ENCODE measurements at places on chromosomes 4 and X.

GRCh38 chr4:81811562-81812293 is 340.0 kb upstream of the RASGEF1B start:
- DNase-seq = no peak

DNA sequence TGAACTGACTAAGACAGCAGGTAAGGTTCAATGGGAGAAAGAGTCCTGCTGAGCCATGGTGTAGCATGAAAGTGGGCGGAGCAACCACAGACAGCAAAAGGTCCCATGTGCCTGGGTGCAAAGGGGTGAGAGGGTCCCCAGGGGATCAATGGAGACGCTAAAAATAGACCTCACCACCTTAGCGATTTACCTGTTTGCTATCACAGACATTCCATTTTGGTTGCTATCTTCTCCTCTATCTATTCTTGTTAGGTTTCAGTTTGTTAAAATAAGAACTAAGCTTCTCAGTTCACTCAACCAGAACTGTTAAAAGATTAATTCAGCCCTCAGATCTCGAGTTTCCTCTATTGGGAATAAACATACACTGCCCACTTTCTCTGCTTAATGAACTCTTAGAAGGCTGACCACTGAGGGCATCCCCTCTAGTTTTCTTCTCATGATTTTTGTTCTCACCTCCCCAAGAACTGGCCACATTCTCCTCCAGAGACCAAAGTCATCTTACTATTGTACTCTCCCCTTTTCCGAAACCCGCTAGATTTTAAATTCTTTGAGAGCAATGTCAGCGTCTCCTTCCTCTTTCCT is 136.7 kb downstream of the PARM1 start:
- no peak for DNase-seq

DNA sequence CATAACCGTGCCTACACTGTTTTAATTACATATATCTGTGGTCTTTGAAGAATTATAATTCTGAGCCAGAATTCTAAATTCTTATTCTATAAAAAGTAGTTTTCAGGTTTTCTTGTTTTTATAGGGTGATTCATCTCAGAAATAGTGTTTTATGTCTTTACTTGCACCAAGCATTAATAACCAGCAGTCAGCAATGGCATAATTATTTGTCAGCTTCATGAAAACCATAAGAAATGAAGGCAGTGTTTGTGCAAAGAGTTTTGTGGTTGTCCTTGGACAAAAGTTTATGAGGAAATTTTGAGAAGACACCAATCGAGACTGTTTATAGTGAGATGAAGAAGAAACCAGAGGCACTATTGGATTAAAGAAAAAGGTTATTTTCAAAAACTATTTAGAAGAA is 37.2 kb downstream of the EDNRA start:
- DNase-seq = peak; percentile 66

DNA sequence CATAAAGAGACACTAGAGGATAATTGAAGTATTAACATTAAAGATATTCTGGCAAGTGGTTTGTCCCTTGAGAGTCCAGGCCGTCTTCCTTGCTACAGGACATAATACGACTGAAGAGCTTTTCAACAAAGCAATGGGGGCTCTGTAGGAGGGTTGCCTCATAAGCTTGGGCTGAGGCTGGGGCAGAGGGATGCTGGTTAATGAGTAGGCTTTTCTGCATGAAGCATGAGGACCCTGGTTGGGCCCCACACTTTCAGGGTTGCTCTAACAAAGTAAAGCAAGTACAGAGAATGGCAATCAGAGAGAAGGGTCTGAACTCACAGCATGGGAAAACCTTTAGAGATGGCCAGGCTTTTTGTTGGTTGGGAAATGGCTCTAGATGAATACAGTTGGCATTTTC is 281.3 kb downstream of the IDS start:
- DNase-seq = no peak

DNA sequence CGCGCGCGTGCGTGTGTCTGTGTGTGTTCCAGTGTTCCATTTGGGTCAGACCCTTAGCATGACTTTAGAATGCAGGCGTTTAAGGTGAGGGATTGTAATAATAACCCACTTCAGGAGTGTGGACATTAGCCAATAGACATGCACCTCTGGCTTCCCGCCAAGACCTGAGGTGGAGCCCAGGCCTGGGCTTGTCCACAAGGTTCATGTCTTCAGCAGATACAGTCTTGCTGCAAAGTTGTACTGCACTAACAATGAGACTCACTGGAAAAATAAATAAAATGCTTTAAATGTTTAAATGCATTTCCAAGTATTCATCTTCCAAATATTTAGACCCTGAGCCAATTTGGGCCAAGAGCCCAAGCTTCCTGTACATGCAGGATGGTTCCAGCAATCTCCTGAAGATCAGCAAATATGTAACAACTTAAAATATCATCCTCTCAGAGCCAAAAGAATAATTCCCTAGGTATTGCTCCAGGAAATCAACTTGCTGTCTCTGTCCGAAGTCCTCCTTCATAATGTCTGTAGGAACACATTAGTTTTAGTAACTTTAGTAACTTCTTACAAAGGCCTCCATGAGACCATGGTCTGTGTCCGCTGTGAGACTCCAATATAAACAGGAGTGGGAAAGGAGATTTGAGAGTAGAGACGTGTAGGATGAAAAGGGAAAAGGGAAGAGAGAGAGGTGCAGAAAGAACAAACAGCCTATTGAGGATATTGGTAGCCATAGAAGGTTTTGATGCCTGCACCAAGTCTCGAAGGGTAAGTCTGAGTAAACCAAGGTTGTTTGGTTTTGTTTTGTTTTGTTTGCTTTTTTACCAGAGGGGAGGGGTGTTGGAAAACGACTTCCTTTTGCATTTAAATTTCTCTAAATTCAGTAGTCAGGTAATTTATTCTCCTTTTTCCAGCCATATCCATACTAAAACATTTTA is 98.5 kb upstream of the KLF3 start:
- DNase-seq = no peak

GRCh38 chrX:32929040-32929439 is 282.3 kb downstream of the DMD start:
- DNase-seq = no peak

- no peak for DNase-seq
Observed at GRCh38 chrX:11632732-11633131, 33.0 kb downstream of the ARHGAP6 start.

- DNase-seq = no peak
Observed at GRCh38 chr4:145852256-145852839, 86.3 kb downstream of the ZNF827 start.

- no peak for DNase-seq
Observed at GRCh38 chrX:137748827-137749226, 182.9 kb downstream of the ZIC3 start.

DNA sequence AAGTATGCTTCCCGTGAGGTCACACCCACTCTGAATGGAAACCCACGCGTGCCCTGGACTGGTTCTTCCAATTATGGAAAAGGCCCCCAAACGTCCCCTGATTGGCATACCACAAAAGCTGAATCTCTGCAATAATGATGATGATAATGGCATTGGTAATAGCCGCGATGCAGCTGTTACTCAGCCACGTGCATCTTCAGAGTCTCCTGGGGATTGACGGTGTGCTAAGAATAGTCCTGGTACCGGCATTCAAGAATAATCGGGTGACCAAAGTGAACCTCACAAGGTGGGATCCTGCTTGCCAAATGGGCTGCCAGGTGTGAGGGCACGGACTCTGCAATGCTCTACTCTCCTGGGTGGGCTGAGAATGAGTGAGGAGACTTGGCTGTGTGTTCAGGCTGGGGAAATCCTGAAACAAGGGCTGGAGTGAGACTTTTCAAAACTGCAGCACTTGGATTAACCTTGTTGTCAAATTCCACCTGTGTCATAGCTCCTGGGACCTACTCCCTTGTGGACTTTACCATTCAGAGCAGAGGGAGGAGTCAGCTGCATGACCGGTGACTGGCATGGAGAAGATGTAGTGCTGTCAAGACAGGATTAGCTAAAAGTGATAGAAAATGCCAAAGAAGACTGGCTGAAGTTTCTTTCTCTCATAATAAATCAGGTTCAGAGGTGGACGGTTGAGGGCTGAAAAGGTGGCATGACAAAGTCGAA is 615.4 kb downstream of the MID1IP1 start:
- peak; percentile 1 for DNase-seq

Data from LHCN-M2 (cell line).